ENCODE measurements at places on chromosomes 12 and 14.

DNA sequence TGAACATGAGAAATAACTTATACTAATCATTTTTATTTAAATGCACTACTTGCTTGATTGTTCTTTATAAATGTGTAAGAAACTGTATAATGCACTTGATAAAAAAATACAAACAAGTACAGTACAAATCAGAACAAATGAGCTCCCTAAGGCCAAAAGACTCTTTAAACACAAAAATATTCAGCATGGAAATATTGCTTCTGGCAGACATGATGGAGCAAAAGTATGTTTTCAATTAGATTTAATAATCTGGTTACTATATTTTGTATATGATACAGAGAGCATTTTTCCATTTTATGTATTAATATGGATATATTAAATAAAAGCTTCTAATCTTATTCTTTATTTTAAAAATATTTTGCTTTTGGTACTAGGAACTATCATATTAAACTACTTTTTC, 800.2 kb upstream of the LRFN5 start:
- DNase-seq: no peak

DNA sequence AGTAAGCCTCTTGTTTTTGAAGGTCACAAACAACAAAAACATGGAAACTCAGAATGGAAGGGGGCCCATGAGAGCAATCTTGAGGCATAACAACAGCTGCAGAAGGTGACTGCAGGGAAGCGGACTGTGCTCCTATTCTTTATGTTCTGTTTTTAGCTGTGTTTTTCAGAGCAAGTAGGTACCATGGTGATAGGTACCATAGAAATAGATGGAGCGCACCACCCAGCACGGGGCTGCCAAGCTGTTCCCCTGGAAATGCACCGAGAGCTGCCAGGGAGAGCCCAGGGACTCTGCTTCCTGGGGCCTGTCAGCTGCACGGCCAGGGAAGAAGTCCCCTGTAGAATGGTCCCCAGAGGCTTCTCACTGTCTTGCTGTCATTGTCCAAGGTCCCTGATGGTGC, 32.8 kb downstream of the DGLUCY start:
- no peak for DNase-seq

GRCh38 chr12:100656856-100657255, 83.4 kb downstream of the GAS2L3 start:
- peak; percentile 58 for DNase-seq

GRCh38 chr12:89173096-89173495, 179.2 kb downstream of the DUSP6 start:
- no peak for DNase-seq

DNA sequence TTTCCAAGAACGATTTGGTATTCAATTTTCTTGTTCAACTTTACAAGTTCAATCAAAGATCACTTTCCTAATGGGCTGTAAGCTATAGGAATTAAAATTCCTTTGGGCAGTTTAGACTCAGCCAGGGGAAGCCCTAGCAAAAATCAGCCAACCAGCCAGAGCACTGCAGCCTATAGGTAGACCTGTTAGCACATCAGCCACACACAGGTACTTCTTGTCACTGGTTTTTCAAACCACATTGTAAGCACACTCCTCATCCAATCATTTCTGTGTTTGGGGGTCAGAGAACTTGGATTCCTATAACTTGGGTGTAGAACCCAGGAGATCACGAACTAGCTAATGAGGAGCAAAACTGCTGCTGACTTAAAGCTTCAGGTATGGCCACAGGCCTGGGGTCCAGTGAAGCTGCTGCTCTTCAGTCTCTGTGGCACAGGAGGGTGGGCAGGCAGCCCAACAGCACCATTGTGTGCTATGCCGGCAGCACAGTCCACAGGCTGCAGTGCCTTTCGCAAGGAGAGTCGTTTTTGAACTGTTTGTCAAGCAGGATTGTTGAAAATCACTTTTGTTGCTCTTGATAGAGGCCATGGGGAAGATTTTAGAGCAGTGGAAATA, 87.3 kb upstream of the RFX4 start:
- no peak for DNase-seq

GRCh38 chr14:68808696-68809480, 16.0 kb upstream of the ZFP36L1 start:
- no peak for DNase-seq

GRCh38 chr12:32502693-32503502, 103.5 kb downstream of the FGD4 start:
- peak; percentile 40 for DNase-seq

DNA sequence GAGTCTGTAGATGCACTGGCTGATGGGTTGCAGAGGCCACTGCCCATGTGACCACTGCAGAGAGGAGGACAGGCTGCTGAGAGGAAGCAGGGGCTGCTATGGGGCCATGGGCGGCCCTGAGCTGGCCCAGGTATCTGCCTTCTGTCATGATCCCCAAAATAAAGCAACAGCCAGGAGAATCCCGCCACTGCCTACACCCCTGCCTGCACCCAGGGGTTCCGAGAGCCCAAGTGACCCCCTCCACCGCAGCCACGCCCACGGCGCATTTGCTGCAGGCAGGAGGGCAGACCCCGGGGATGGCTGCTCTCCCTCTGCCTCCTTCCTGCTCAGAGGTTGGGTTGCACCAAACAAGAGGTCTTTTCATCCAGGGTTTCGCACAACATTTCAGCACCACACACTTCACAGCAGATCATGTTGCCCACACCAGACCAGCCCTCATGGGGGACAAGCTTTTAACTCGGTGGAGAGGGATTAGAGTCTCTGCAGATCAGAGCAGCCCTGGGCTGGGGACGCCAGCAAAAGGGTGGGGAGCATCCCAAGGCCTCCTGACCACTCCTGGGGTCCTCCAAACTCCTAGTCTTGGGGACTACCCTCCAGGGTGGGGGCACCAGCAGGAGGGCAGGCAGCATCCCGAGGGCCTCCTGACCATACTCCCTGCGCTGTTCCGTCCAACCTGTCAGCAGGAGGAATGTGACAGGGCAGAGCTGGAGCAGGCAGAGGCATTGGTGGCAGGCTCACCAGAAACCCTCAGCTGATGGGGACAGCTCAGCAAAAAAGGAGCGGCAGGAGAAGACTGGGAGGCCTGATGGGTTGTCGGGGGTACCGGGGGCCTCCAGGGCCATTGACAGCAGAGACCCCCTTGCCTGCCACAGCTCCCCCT, 14.1 kb downstream of the CCDC85C start:
- DNase-seq: no peak

DNA sequence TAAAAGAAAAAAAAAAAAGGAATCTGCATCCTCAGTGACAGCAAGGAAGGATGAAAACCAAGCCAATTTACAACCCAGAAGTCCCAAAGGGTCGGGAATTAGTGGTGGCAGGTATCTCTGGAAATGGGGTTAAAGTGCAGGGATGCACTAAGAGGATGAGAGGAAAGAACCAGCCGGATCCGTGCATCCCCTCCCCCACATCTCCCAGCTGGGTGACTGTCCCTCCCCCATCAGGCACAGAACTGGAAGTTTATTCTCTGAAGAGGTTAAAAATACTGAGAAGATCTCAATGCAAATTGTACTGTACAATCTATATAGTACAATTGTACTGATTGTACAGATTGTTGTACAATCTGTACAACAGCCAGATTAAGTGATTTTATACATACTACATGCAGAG, 15.4 kb downstream of the CLMN start:
- DNase-seq: no peak

DNA sequence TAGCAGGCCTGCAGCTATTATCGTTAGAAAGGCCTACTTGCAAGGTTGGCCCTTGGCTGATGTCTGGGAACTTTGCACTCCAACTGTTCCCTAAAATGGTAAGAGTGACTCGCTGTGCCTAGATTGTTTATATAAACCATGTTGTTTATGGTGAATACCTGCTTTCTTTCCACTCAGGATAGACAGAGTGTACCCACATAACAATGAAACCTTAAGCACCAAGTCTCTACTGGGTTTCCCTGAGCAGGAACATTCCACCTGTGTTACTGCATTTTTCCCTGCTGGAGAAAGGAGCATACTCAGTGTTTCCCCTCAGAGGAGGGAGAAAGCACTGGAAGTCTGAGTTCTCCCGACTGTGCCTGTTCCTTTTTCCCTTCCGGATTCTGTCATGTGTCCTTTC, 32.8 kb downstream of the ERP29 start:
- DNase-seq: no peak

DNA sequence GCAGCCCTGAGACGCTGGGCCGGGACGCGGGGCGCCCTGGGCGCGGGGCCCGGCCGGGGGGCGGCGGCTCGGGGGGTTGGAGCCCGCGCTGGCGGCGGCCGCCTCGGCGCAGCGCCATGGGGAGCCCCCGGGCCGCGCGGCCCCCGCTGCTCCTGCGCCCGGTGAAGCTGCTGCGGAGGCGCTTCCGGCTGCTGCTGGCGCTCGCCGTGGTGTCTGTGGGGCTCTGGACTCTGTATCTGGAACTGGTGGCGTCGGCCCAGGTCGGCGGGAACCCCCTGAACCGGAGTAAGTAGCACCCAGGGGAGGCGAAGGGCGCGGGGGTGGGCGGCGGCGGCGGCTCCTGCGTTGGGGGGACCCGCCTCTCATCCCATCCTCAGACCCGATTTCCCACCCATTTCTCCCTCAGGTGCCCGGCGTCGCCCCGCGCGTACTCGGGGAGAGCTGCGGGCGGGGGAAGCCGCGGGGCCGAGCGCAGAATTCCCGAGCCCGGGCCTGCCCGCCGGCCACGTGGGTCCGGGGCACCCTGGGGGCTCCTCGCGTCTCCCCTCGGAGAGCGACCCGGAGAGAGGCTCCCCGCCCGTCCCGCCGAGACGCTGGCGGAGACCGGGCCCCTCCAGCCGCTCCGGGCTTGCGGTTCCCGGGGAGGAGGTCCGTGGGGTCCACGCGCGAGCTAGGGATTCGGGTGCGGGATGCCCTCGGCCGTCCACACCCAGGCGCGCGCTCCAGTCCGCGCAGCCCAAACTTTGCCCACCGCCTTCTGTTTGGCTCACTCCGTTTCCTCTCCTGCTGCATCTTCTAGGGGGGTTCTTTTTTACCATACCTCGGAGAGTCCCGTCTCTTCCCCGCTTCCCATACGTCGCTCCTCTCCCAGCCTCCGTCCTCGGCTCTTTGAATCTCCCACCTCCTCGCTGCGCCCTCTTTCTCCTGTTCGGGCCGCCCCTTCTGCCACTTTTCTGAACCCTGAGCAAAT, 807 bp downstream of the B4GALNT3 start:
- peak; percentile 31 for DNase-seq

- no peak for DNase-seq
Observed at GRCh38 chr12:62963486-62964041, 28.6 kb upstream of the PPM1H start.

DNA sequence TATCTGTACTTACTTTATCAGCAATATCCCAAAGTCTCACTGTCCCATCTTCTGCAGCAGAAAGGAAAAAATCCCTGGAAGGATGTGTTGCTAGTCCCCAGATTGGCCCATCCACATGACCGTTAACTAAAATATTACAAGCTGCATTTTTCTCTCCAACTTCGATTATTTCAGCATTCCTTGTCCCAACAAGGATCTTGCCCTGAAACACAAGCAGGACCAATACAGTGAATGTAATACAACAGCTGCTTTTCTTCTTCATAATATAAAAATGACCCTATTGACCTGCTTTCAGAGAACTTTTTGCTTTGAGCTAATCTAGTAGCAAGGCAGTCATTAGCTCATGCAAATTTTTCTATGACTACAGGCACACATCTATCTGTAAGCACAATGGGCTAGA, 58.3 kb downstream of the ZC3H14 start:
- no peak for DNase-seq

GRCh38 chr12:83769151-83769550, 1082.4 kb downstream of the TMTC2 start:
- no peak for DNase-seq

GRCh38 chr12:116577154-116577561, 18.0 kb downstream of the MAP1LC3B2 start:
- DNase-seq: no peak

GRCh38 chr14:73339846-73340595, 102.7 kb downstream of the PAPLN start:
- DNase-seq: no peak

DNA sequence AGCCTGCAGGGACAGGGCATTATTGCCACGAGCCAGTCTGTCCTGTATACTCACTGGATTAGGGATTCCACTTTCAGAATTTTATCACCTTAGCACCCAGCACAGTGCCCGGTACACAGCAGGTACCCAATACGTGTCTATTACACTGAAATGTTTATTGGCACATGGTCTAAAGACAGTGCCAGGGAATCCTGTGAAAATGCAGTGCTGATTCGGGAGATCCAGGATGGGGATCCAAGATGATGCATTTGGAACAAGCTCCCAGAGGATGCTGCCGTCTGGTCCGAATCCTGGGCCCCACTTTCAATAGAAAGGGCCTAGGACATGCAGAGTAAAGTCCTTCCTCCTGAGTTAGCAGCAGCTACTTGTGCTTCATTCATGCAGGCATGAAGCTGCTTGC, 230.7 kb downstream of the CACNA1C start:
- DNase-seq: no peak

- no peak for DNase-seq
Observed at GRCh38 chr12:95321516-95322246, 104.1 kb downstream of the VEZT start.

GRCh38 chr12:61490526-61491498, 769.4 kb upstream of the USP15 start:
- no peak for DNase-seq

GRCh38 chr12:1216560-1216959, 225.5 kb downstream of the ERC1 start:
- no peak for DNase-seq

GRCh38 chr12:52691076-52691840, 11.1 kb upstream of the KRT1 start:
- DNase-seq: peak; percentile 18

GRCh38 chr12:28051516-28052354, 79.2 kb upstream of the PTHLH start:
- peak; percentile 69 for DNase-seq

DNA sequence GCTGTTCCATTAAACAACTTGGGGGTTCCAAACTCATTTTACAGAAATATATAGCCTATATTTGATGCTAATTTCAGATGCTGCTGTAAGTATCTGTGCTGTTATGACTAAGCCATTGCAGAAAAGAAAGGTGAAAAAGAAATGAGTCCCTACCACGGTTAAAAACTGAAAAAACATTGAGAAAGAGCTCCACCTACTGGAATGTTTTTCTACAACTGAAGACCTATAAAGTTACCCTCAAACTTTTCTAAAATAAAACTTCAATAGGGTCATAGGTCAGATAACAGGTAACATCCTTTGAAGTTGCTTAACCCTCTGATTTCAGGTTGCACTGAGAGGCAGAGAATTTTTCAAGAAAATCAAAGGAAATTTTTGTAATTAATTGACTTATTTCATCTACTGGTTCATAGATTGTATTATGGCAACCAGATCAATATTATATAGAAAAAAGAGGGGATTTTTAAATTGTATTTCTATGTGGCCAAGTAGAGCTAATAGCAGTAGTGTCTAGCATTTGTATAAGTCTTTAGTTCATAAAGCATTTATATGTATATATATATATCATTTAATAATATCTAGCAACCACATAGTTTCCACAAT, 279.9 kb downstream of the RPS29 start:
- peak; percentile 42 for DNase-seq

GRCh38 chr12:100279159-100279558, 12.2 kb downstream of the SCYL2 start:
- no peak for DNase-seq

- no peak for DNase-seq
Observed at GRCh38 chr12:93447555-93448290, 6.0 kb upstream of the UBE2N start.

Measured in A673 (cell line).